ENCODE measurements at places on chromosomes 3 and 15.

- DNase-seq: no peak
Observed at GRCh38 chr3:172302203-172302602, 146.1 kb downstream of the GHSR start.

- no peak for DNase-seq
Observed at GRCh38 chr3:154143873-154144272, 22.7 kb downstream of the ARHGEF26 start.

- no peak for DNase-seq
Observed at GRCh38 chr3:15602146-15602536, 596 bp downstream of the BTD start.

- no peak for DNase-seq
Observed at GRCh38 chr3:194130188-194130587, 5.8 kb upstream of the HES1 start.

DNA sequence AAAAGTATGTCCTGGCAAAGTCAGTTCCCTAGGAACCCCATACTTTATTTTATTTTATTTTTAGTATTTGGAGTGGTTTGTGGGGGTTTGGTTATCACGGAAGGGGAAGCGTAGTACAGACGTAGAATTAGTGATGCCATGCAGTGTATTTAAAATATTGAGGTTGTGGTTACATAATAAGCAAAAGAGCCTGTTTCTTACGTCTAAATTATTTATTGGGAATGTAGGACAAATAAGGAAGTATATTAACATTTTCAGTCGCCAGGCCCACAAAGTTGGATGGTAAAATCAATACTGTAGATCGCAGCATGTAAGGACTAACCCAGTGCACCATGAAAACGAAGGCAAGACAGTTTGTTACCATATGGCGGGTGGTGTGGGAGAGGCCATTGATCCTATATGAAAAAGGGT lies 558 bp downstream of the DTWD1 start:
- peak; percentile 35 for DNase-seq
